ENCODE measurements at places on chromosomes 7 and 10.

DNA sequence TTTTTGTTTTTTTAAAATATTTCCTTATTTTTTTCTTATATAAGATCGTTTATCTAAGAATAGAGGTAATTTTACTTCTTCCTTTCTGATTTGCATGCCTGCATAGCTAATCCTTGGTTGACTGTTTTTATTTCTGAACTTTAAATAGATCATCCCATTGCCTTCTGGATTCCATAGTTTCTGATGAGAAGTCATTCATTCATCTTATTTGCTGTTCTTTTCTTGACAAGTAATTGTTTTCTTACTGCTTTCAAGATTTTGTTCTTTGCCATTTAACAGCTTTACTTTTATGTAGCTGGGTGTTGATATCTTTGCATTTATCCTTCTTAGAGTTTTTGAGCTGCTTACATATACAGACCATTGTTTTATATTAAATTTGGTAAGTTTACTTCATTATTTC, 437.9 kb downstream of the SDK1 start:
- DNase-seq = no peak

DNA sequence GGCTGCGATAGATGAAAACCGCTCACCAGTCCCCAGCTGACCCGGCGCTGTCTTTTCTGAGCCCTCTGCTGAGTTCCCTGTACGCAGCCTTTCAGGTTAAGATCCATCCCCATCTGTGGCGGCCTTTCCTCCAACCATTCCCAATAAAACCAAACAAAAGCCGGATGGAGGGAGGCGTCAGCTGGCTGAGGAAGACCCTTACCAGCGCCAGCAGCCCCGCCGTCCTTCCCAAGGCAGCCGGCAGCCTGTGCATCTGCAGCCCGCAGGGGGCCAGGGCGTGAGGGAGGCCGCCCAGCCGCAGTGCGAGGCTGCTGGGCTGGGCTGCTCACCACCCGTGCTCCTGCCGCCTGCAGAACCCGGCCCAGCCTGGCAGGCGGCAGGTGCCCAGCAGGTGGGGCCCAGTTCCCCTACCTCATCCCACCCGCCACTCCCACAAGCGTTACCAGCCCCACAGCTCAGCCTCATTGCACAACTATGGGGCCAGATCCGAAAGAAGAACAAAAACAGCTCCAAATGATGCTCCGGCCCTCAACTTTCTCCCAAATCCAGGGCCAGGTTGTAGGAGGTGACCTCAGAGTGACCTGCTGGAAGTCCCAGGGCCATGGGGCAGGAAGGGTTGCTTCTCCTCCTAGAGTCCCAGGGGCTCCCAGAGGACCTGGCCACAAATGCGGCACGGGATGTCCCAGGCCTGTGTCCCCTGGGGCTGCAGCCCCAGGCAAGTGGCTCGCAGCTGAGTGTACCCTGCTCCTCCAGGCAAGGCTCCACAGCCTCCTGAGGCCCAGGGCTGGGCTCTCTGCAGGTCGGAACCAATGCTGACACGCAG, 23.8 kb downstream of the PAPOLB start:
- DNase-seq = no peak

DNA sequence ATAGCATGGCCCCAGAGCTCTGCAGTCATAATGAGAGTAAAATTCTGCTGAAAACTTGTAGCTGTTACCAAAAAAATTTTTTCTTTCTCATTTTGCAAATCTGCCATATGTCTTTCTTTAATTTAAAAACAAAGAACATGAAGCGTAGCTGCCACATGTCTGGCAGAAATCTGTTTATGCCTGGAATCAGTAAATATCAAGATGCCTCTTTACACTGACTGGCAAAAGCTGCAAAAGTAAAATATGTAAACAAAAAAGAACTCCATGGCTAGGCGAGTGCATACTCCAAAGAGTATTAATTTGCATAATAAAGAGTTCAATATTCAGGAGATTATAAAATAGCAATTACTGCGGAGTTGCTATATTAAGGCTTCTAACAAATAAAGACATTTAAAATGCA, 130.9 kb upstream of the SP8 start:
- DNase-seq = no peak

GRCh38 chr10:80265740-80266512, 23.5 kb downstream of the MAT1A start:
- DNase-seq = no peak

DNA sequence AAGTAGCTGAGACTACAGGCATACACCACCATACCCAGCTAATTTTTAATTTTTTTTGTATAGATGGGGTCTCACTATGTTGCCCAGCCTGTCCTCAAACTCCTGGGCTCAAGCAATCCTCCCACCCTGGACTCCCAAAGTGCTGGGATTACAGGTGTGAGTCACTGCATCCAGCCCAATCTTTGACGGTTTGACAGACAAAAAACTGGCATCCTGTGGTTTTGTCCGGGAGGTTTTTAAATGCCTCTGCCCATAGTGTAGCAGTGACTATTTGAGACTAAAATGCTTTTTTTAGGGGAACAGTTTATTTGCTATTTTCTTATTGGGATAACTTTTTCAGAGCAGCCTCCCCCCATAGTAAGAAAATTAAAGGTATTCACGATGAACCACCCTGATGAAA, 523.7 kb upstream of the GALNT17 start:
- no peak for DNase-seq

DNA sequence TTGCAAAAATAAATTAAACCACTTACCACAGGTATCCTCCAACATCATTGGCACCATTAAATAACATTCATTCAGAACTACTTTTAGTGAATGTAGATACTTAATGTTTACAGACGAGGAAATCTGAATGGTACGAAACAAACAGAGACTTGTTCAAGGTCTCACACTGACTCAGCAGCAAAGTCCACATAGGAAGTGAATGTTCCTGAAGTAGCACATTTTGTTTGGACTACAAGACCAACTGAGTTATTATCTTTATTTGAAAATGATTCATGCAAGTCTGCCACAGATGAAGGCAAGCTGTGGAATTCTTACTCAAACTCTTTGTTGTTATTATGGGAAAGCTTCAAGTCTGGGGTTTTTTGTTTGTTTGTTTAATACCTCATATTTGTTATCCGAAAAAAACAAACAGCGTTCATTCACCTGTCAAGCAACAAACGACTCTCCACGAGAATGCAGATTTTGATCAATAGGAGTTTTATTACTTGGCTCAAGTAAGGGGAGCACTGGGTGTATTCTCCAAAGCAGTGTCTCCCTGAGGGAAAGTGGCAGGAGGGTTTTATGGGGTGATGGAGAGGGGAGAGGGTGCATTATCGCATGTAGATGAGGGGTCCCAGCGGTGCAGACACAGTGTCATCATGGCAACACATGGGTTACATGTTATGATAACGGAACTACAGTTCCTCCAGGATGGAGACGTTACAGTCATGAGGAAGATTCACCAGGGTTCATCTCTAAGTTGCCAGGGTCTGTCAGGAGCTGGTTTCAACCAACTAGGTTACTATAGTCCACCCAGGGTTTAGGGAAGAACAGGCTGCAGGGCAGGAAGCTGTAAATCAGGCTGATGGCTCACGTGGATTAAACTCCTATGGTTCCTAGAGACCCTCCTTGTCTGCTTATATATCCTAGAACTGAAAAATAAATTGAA, 147.7 kb upstream of the AKR1E2 start:
- no peak for DNase-seq

DNA sequence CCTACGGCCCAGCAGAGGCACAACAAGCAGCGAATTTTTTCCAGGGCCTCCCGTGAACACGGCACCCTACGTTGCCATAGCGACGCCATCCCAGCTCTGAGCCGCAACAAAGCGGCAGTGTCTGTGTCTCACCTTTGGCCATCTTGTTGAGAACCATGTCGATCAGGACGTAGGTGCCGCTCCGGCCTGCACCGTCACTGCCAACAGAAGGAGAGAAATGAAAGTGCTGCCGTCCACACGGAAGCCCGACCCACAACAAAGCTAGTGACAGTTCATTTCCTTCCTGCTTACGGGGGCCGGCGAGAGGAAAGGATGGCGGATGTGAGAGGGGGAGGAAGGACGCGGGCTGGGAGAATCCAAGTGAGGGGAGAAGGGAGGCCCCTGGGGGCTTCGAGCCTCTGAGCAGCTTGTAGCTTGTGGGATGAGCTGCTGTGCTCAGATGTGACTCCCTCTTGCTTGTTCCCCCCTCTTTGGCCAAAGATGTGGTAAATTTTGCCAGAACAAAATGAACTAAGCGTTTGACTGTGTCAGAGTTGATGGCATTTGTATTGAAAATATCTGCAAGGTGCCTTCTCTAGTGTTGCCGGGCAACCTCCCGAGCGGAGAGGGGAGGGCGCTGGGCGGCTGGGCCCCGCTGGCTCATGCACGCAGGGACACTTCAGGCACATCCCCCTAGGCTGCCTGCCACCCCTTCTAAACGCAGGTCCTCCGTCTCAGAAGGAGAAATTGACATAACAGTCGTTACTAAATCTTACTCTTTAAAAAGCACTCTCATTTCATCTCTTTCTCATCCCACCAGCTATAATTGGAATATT, 232.2 kb downstream of the DNAJB6 start:
- DNase-seq = peak; percentile 53

DNA sequence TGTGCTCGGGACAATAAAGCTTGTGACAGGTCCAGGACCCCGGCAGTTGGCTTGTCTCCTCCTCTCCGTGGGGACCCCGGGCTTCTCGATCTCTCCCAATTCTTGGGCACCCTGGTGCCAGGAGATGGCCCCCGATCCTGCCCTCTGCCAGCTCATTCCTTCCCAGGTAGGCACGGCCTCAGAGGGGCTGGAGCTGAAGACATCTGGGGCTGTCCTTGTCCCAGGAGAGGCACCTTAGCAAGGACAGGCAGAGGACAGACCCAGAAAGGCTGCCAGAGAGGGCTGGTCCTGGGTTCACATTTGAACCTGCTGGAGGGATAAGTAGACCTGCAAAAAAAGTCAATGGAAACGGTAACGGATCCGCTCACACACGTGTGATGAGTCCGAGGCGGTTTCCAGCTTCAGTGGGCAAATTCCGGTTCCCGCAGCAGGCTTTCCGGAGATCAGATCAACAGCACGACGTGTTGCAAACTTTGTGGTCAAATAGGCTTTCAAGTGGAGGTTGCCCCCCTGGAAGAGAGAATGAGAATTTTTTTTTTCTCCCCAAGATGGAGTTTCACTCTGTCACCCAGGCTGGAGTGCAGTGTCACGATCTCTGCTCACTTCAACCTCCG, 47.7 kb upstream of the GTF2IRD1 start:
- no peak for DNase-seq

DNA sequence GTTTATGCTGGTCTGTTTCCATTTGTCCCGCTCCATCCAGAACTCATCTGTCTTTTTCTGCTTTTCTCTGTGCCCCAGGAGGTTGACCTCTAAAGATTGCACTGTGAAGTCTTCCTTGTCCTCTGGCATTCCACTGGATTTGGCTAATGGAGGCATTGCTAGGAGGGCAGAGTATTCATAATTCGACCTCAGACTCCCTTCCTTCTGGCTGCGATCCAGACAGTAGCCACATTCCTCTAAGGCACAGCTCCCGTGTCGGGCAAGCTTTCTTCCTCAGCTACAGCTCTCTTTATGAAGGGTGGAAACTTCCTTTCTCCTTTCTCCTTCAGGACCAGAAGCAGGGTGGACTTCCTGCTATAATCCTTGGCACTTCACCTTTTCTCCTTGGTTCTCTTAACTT, 175.9 kb downstream of the BAMBI start:
- no peak for DNase-seq

- DNase-seq = no peak
These were observed 732.5 kb upstream of the POM121L12 start for GRCh38 chr7:52302765-52303520.

GRCh38 chr7:151682831-151683614, 163.3 kb upstream of the RHEB start:
- DNase-seq = no peak

- DNase-seq = no peak
These were observed 290.3 kb upstream of the VWC2 start for GRCh38 chr7:49483142-49483541.

- no peak for DNase-seq
These were observed 83.0 kb upstream of the FAM180A start for GRCh38 chr7:135831455-135832195.

DNA sequence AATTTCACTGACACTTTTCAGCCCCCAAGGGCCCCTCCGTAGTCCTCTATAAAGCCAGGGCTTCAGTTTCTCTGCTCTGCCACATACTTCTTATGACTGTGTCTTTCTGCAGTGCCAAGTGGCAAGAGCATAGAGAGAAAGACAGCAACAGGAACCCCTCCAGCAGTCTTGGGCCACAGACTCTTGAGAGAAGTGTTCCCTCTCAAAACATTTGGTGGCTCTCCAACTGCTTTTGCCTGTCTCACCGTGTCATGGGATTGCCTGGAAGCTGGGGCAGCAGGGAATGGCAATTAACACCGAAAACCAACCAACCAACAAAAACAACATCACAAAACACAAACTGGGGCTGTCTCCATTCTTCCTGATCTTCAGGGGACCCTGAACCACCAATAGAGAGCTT, 73.8 kb upstream of the ELN start:
- DNase-seq = no peak

GRCh38 chr7:115731796-115732471, 298.6 kb downstream of the TFEC start:
- DNase-seq = no peak

GRCh38 chr7:47266131-47266706, 315.7 kb downstream of the TNS3 start:
- DNase-seq = peak; percentile 44

- no peak for DNase-seq
These were observed 204.6 kb upstream of the POM121L12 start for GRCh38 chr7:52830801-52831200.

- no peak for DNase-seq
These were observed 10.2 kb downstream of the CCDC6 start for GRCh38 chr10:59896191-59896590.

DNA sequence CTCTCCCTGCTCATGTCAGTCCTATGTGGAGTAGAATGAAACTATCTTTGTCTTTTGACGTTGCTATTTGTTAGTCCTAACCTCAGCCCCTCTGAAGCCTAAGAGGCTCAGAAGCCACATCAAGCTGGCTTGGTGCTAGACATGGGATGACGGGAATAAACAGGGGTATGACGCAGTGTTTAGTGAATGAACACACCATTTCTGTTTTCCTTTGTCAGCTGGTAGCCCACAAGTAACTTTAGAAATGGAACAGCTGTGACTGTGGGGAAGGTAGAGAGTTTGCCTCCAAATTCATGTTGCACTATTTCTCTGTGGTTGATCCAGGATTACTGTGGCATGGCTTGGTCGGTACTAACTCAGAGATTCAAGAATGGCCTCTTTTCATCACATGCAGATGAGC, 31.3 kb downstream of the COX15 start:
- no peak for DNase-seq

DNA sequence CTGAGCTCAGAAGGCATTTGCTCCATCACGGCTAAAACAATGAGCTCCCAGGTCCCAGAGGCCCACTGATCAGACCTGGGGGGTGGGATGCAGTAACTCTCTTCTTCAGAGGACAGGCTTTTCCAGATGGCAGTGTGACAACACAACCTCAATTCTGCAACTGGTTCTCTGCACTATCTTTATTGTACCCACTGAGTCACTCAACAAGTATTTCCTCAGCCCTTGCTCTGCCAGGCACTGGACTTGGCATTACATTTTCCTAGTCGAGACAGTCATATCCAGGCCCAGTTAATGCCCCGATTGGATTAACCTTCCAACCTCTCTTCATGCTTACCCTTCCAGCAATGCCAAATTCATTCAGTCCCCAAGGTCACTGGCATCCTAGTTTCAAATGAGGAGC, 72.6 kb downstream of the JAZF1 start:
- DNase-seq = no peak

GRCh38 chr7:99106821-99107241, 37.1 kb downstream of the SMURF1 start:
- no peak for DNase-seq

Measured in activated CD4-positive, CD25-positive, alpha-beta regulatory T cell treated with anti-CD3 and anti-CD28 coated beads, Interleukin-2, amount 50 U/mL, for 72 hours (primary cell).